ENCODE measurements at places on chromosomes 5 and 9.
A peak's percentile ranks its signal among the peaks of the same experiment; 100 is the strongest.

- no peak for DNase-seq
Measured at GRCh38 chr9:80651044-80651443, 1038.3 kb downstream of the TLE1 start.

DNA sequence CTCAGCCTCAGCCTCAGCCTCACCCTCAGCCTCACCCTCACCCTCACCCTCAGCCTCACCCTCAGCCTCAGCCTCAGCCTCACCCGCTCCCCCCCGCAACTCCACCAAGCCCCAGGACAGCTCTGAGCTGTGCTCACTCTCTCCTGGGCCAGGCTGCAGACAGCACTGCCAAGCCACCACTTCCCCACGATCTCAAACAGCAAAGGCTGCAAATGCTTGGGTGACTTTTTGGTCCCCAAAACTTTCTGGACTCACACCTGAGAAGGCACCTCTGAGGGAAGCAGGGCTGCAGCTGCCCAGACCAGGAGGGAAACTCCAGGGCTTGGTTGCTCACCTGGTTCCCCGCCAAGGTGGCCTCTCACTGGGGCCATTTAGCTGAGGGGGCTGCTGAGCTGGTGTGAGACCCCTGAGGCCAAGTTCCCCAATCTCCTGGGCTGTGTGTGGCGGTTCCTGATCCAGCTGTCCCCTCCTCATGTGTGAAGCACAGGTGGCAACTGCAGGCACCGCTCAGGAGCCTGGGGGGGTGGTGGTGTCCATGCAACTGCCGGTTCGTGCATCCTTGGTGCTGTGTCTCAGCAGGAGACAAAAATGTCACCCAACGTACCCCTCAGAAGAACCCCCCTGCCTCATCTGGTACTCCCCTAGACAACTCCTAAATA lies 17.8 kb downstream of the MRPL36 start:
- DNase-seq = no peak

DNA sequence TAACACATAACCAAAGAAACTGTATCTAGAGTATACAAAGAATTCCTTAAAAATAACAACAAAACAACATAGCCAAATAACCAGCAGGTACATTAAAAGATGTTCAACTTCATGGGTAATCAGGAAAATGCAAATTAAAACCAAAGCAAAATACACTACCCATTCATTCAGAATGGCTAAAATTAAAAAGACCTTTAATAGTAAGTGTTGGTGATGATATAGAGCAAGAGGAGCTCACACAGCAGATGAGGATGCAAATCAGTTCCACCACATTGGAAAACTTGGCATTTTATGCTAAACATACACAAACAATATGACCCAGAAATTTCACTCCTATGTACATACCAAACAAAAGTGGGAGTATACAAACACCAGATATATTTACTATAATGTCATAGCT lies 97.8 kb downstream of the DENND1A start:
- DNase-seq = no peak

DNA sequence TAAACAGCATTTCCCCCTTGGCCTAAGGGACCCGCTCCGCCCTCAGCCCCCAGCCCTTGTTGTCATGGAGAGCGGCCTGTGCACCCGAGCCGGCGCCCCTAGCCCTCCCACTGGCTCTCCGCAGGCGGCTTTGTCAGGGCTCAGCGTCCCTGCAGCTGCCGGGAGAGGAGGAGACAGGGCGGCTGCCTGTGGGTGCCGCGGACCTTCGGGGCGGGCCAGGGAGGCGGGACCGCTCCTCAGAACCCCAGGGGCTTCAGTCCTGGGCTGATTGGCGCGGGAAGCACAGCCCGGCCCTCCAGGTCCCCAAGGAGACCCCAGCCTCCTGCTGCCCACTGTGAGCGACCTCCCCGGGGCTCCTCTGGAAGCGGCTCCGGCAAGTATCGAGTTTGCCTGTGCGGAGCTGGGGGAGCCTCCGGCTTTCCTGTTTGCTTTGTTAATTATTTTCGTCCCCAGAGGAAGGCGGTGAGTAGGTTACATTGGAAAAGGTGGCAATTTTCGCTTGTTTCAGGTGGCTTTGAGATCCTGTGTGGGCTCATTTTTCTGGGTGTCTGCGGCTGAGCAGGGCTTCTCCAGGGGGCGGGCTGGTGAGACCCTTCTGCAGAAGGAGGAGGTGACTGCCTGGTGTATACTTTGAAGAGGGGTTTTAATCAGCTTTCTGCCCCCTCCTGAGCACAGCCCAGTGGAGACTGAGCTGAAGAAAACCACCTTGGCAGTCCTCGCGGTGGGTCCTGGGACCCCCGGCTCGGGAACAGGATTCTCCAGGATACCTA lies at the start of gene FGD3:
FGD3 (plus strand) TSS at position 256 of the 770 bp plus-strand sequence. CDS start 28,734 bp downstream, outside the sequence.
- peak; percentile 76 for DNase-seq

- no peak for DNase-seq
Measured at GRCh38 chr5:72369301-72369700, 49.1 kb downstream of the PTCD2 start.

DNA sequence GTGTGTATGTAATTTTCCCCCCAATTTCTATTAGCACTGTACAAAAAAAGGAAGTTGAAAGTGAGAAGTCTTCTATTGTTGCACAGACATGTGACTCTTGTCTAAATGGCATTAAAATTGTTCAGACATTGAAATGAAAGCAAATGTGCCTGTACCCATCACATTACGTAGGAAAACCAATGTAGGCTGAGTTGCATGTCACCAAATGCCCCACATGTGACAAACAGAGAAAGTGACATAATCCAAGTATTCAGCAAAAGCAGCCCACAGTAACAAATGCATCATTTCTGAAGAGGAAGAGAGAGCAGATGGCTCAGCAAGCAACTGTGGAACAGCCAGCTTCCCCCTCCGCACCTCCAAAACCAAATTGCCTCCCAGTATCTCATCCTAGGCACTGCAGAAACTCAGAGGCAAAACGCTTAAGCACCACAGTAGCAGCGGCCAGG lies 161.5 kb upstream of the NR4A3 start:
- peak; percentile 11 for DNase-seq

GRCh38 chr9:116516456-116516855 lies 170.6 kb upstream of the TRIM32 start:
- no peak for DNase-seq

- no peak for DNase-seq
Measured at GRCh38 chr9:121896545-121896943, 196.6 kb downstream of the TTLL11 start.

- no peak for DNase-seq
Measured at GRCh38 chr9:16223074-16223871, 647.2 kb downstream of the BNC2 start.

DNA sequence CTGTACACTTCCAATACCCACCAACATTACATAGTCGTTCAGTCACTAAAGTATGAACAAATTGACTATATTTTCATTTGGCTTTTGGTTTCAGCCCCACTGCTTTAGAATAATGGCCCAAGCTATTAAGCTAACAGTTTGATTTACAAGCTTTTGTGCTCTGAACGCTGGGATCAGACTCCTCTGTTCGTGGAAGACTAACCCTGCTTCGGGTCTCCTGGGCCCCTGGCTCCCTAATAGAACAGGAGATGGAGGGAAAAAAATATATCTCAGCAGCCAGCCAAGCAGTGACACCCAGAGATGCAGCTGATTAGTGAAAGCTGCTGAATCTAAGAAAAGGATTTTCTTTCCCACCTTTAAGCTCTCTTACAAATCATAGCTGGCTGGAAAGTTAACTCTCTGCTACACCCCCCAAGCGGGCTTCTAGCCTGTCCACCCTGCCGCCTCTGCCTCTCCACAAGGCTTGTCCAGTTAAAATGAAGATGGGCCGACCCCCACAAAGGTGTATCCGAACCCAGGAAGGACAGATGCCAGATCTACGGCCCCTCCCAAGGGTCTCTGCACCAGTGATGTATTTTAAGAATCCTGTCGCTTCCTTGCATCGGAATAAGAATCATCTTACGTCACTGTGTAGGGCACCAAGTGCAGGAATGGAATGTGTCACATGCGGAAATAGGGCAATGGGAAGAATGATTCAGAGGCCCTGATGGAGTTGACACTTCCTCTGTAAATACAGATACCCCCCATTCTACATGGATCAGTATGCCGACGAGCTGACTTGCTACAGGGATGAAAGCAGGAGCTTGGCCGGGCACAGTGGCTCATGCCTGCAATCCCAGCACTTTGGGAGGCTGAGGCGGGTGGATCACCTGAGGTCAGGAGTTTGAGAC lies 33.4 kb upstream of the BARHL1 start:
- no peak for DNase-seq
